ENCODE measurements at places on chromosomes 4 and X.
A peak's percentile ranks its signal among the peaks of the same experiment; 100 is the strongest.

GRCh38 chrX:134868771-134869495, 121.9 kb upstream of the SMIM10 start:
- DNase-seq, result peak; percentile 65

DNA sequence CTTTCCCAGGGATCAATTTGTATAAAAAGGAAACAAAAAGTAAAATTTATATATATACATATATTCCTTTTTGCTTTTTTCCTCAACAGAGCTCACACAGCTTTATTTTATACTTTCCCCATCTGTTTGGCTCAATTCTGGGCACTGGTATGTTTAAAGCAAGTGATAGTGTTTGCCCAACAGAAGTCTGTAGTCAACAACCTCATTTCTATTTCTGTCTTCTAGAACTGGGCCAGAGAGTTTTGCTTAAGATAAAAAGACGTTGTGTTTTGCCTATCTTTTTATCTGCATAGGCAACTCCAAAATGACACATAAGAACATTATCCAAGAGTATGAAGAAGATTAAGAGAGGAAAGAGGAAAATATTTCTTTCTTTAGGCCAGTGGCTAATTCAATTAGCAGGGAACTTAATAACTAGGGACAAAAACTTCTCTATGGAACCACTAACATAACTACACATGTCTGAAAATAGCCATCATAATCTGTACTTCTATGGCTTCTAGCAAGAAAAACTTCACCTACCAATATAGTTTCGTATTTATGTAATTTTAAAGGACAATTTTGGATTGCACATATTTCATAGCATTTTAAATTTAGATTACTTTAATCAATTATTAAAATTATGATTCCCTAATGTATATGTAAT, 1300.5 kb downstream of the ARAP2 start:
- no peak for DNase-seq

DNA sequence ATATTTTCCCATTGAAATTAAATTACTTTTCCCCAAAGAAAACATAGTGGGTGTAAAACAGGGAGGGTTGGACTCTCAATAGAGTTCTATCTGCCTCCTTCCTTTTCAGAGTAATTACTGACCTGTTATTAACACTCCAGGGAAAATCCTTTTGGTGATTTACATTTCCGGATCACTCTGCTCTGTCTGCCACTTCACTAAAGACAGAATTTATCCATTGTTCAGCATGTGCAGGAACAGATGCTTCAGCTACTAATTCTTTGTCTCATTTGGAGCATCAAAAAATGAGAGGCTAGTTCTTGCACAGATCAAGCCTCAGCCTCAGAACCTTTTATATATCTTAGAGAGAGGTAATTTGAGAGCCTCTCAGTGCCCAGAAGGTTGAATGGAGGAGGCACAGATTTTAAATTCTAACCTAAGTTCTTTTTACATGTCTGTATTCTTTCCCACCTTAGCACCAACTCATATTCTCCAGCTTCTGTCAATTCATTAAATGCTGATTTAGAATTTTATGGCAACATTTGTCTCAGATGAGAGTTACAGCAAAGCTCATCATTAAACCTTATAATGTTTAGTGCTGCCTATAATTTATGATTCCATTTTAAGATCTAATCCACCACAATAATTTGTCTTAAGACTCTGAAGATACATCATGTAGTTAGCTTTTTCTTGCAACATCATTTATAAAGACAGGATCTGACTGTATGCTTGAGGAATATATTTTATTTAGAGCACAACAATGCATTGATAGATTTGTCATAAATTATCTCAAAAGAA, 1494.4 kb downstream of the STIM2 start:
- no peak for DNase-seq

- DNase-seq, result no peak
Observed at GRCh38 chrX:56343664-56344063, 111.5 kb downstream of the KLF8 start.

- DNase-seq, result no peak
Observed at GRCh38 chr4:36177946-36178345, 66.4 kb downstream of the ARAP2 start.

DNA sequence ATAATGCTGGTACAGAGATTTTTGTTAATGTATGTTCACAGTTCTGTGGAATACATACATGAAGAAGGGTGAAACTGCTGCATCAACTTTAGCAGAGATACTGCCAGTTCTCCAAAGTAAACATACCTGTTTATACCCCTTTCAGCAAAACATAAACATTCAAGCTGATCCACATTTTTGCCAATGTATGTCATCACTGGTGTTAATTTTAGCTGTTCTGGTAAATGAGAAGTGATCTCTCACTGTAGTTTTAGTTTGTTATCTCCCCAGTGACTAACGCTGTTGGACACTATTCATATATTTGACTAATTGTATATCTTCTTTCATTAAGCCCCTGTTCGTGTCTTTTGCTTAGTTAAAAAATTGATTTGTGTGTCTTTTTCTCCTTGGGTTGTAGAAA, 82.0 kb downstream of the HAUS3 start:
- no peak for DNase-seq

DNA sequence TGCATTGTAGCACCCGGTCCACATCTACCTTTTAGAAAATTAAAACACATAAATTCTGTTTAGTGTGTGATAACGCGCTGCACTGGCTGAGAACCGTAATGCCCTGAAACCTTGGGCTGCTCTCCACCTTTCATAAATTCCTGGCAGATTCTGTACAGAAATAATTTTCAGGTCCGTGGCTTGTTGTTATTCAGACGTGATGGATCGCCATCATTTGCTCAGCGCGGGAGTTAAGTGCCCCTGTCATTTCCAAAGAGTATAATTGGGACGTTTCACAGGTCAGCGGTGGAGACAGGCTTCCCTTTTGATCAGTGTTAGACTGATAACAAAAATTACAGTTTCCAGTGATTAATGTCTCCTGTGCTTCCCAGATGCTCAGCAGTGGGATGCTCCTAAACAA, 16.5 kb downstream of the UVSSA start:
- DNase-seq, result no peak

Measured in AG10803 (cell line).